ENCODE measurements at places on chromosomes 1 and 21.
A peak's percentile ranks its signal among the peaks of the same experiment; 100 is the strongest.

DNA sequence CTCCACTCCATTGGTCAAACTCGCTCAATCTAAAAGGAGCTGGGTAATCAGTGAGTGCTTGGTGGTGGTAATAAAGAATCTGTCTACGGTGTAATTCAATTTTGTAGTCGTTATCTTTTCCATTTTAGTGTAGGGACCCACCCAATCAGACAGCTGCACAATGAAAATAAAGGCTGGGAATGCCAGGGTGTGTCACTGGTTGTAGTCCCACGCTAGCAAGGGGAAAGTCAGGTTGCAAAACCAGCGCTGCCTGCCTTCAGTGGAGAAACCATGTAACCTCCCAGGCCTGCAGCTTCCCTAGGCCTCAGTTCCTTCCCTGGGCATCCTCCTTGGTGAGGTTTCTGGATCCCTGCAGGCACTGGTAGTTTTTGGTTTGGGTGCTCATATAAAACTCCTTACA, 49.4 kb upstream of the PPP2R5A start:
- no peak for DNase-seq

- no peak for DNase-seq
These were observed 99.6 kb downstream of the ODF2L start for GRCh38 chr1:86296305-86297205.

GRCh38 chr1:214351551-214352277, 70.8 kb downstream of the SMYD2 start:
- no peak for DNase-seq

DNA sequence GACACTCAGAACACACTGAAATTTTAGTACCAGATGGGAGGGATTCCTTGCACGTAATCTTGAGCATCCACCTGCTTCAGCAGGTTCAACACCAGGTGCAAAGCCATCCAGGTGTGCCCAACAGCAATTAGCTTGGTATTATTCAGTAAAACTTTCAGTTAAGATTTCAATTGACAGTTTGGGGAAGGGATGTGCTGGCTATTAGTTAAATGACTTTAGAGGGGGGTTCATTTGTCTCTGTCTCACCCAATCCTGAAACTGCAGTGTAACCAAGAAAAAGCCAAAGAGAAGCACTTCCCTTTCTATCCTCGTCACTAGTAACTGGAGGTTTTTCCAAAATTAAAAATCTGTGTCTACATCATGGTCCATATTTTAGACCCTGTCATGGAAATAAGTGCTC, 90.9 kb downstream of the PIK3R3 start:
- DNase-seq = no peak

DNA sequence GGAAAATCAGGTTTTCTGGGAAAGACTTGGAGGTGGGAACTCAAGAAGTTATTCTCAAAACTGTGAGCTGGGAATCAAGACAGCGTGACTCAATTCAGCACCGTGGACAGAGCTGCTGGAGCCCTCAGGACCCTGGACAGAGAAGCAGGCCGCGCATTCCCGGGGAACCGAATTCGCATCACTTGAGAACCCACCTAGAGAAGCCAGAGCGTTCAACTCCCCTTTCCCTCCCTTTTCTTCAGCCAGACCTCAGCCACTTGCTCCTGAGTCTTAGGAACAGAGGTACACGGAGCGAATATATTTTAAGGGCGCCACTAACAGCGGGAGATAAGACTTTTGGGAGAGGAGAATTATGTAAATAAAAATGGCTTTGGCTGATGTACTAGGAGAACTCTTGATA, 2.0 kb upstream of the LIN28A start:
- DNase-seq = peak; percentile 50

GRCh38 chr1:36650200-36651065, 167.7 kb upstream of the CSF3R start:
- DNase-seq = peak; percentile 25

- DNase-seq = no peak
These were observed 4.2 kb upstream of the ITPKB start for GRCh38 chr1:226743259-226743658.

DNA sequence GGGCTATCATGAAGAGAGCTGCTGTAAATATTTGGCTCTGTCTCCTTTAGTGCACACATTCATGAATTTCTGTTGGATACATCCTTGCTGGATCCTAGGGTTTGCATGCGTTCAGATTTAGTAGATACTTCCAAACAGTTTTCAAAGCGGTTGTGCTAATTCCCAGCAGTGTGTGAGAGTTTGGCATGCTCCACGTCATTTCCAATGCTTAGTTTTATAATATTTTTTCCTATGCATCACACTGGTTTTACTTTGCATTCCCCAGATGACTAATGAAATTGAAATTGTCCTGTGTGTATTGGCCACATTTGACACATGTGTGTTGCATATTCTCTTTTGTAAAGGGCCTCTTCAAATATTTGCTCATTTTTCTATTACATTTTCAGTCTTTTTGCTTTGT, 18.5 kb upstream of the AADACL3 start:
- DNase-seq = no peak
